Karpas-422 (cell line): ENCODE measurements at places on chromosomes 5 and 9.

DNA sequence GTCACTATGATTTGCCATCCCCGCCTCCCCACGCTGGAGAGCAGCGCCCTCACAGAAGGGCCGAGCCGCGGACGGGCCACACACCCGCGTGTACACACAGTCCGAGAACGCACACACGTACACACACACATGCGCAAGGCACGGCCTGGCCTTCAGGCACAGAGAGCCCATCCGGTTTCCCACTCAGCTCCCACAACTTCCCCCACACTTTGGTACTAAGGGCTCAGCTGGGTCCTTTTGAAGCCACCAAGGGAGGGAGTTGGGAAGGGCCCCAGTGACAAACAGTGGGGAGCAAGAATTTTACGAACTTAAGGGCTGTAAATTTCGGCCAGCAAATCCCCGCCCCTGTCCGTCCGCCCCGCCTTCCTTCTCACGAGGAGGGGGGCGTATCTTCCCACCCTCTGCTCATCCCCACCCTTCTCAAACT lies 133.3 kb upstream of the HAND1 start:
- no peak for DNase-seq

DNA sequence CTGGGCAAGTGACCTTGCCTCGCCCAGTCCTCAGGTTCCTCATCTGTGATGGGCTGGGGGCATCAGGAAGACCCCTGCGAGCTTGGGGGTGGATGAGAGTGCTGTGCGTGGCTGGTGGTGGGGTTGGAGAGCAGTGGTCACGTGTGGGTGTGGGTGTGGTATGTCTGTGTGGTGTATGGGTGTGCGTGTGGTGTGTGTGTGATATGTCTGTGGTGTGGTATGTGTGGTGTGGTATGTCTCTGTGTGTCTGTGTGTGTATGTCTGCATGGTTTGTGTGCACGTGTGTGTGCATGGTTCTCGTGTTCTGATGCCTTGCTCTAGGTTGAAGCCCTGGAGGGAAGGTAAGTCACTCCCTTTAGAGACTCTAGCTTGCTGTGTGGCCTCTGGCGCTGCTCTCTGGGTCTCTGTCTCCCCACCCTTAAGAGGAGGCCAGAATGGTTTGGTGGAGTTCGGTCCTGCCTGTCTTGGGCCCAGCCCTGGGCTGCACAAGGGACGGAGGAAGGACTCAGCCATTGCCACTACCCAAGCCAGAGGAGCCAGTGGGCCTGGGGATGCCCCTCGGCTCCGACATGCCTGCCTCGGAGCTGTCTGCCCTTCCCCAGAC lies 87.0 kb downstream of the RXRA start:
- DNase-seq: no peak

DNA sequence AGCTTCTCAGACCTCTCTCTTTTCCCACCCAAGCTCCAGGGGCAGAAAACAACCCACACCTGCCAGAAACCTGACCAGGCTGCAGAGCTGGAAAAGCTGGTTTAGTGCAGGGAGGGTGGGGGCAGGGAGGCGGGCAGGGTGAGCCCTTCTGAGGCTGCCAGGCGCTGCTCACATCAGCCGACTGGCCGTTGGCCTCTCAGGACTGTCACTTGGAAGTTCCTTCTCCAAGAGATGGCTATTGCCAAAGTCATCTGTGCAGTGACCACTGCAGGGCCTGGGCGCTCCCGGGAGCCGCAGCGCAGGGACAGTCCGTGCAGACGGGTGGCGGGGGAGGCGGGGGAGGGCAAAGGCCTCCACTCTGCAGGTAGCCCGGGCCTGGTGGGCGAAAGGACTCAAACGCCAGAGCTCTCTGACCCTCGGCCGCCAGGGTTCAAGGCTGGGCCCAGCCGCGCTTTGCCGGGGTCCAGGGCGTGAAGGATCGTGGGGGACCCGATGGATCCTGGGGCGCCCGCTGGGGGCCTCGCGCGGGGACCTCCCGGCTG lies 205.0 kb upstream of the IER5L start:
- DNase-seq: no peak

- peak; percentile 87 for DNase-seq
Observed at GRCh38 chr9:114616684-114617520, 5.8 kb downstream of the TMEM268 start.

DNA sequence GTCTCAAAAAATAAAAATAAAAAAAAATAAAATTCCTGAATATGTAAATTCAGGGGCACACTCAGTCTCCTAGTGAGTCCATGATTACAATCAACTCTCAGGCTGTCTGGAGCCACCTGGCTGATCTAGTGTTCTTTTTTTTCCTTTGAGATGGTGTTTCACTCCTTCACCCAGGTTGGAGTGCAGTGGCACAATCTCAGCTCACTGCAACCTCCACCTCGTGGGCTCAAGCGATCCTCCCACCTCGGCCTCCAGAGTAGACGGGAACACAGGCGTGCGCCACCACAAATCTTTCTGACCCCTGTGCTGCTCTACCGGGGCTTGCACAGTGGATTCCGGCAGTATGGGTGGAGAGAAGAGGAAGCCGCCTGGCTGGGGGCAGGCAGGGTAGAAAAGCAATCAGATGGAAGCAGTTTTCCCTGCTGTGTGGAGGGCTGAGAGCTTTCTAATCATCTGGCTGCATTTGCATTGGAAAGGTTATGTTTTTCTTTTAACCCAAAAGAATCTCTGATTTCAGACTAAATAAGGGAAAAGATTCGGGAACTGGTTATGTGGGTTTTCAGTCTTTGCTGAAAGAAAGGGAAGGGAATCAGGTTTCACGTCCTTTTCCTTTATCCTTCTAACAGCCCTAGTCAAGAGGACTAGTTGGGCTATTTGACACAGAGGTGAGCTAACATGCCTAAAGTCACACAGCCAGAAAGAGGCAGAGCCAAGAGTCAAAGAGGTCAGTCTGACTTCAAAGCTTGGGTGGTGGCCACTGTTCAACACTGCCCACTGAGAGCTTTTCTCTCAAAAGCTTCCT lies 26.3 kb upstream of the CORO2A start:
- no peak for DNase-seq

DNA sequence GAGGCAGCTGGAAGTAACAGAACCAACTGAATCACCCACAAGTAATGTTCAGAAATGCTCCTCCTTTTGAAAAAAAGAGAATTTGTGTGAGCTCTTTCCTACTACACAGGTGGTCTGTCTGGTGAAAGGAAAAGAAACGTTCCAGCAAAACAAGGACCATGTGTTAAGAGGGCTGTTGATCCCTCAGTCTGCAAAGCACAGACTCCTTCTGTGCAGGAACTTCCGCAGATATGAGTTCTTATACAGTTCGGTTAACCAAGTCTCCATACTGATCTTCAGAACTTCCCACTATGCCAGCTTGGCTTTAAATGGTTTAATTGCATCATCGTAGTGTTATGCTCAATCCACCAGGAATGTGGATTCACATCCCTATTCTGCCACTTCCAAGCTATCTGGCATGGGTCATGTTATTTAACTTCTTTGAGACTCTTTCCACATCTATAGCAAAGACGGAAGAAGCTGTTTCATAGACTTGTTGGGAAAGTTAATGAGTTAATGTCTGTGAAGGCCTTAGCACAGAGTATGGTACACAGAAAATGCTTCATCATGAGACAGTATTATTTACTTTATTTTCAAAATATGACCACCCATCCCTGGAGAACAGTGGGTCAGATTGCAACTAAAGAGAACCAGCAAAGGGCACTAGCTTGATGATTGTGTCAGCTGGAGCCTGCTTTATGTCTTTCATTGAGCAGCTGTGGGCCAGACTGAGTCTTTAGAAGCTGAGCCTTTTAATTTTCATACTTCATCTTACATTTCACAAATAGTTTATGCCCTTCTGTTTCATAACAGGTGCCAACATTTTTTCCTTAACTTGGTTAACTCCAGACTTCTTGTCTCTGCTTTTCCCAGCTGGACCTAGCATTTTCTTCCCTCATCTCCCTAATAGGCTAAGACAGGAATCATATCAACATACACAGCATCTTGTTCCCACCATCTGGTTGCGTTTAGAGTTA lies 89.9 kb downstream of the MAMDC2 start:
- no peak for DNase-seq

GRCh38 chr5:139194486-139194885 lies 3.7 kb downstream of the SIL1 start:
- no peak for DNase-seq

- DNase-seq: no peak
Observed at GRCh38 chr9:136116360-136117098, 2.1 kb downstream of the TMEM250 start.

DNA sequence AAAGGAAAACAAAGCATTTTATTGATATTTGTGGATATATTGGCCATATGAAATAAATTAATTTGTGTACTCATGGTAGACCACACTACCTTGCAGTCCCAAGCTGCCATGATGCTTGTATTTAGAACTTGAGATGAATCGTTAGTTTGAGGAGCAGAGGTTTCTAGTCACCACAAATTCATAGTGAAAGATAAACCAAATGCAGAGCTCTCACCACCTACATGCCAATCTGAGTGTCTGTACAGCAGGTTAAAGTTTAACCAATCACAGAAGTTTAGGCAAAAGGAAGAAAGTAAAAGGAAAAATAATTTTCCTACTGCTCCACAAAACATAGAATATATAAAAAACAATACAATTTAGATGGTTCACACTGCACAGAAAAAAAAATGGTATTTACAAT lies 163.6 kb upstream of the FTMT start:
- DNase-seq: no peak

DNA sequence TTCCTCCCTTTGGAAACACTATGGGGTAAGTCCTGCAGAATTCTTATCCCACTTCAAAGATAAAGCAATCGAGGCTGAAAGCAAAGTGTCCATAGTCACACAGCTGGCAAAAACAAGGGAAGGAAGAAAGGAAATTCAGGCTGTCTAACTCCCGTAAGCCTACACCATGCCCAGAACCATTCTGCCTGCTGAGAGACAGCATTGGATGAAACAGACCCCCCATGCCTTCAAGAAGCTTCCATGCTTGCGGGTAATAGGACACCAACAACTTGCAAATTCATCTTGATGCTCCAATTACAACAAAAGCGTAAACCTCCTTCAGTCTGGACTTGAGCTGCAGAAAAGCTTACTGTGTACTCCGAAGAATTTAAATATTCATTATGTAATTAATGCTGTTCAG lies 181.1 kb upstream of the WWC1 start:
- no peak for DNase-seq

- DNase-seq: no peak
Observed at GRCh38 chr5:170923910-170924620, 62.2 kb downstream of the RANBP17 start.

- DNase-seq: no peak
Observed at GRCh38 chr9:22216730-22217172, 207.6 kb upstream of the CDKN2B start.

GRCh38 chr5:83440826-83441225 lies 30.7 kb upstream of the VCAN start:
- no peak for DNase-seq

DNA sequence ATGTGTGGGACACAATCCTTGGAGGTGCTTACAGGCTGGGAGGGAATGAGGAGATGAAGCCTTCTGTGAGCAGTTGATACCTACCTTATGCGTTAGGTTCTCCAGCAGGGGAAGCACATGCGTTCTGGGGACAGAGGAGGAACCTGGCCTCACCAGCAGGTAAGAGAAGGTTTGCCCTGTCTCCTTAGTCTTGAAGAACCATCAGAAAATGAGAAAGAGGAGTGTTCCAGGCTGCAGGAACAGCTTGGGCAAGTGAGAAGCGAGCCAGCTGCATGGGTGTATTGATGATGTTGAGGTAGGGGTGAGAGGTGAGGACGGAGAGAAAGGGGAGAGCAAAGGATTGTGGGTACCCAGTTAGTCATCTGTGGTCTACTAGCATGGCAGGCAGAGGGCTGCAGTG lies 156.9 kb upstream of the MVB12B start:
- no peak for DNase-seq

DNA sequence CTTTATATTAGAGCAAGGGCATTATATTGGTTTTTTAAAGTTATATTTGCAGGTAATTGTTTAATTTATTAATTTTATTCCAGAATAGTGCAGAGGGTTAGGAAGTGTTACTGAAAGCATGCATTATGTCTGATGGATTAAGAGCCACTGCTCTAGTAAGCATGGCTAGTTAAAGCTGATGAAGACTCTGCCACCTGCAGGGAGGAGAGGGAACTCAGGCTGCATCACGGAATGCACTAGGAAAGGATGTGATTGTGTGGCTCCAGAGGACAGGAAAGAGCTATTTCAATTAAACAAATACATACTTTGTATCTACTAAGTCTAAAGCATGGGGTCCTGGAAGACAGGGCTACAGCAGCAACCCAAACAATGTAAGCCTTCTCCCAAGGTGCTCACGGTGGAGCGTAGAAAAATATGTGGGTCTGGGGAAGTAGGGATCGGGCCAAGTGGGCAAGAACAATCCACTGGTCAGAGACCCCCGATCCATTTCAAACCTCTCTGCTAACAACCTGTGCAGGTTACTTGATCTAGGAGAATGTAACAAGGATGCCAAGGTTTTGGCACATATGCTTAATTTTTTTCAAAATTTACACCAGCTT lies 15.3 kb upstream of the GRXCR2 start:
- peak; percentile 66 for DNase-seq

- peak; percentile 72 for DNase-seq
Observed at GRCh38 chr9:86353655-86354010, 577 bp downstream of the TUT7 start.

DNA sequence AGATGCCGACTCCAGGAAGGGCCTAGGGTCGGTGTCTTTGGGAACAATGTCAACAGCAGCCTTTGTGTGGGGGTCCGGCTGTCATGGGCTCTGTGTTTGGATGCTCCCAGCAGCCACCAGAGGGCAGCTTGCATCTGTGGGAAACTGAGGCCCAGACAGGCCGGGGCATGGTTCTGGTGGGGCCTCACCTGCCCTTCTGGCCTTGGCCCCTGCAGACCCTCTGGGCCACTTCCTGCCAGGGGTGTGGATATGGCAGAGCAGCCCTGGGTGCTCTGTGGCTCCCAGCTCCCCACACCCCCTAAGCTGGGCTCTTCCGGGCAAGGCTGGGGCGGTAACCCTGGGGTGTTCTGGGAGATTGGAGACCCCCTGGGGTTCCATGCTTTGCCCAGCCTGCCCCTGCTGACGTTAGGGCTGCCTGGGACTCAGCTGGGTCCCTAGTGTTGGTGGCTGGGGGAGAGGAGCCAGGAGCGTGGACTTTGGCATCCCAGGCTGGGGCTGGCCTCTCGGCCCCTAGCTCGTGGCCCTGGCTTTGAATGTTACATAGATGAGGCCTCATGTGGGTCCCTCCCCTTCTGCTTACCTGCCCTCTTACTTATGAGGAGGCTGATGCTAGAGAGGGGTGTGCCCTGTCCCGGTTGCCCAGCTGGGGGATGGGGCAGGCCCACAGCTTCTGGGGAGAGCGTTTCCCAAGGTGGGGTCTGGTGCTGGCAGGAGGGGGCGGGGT lies 38.3 kb downstream of the RXRA start:
- no peak for DNase-seq

GRCh38 chr5:9265441-9266287 lies 280.2 kb downstream of the SEMA5A start:
- DNase-seq: no peak

GRCh38 chr5:89313044-89313443 lies 430.1 kb upstream of the MEF2C start:
- no peak for DNase-seq

GRCh38 chr9:74985041-74985440 lies 32.3 kb upstream of the C9orf40 start:
- DNase-seq: no peak

GRCh38 chr9:18238254-18238653 lies 235.7 kb upstream of the ADAMTSL1 start:
- DNase-seq: peak; percentile 4

GRCh38 chr5:5351288-5351979 lies 71.0 kb upstream of the ICE1 start:
- no peak for DNase-seq
